Epithelial cell of umbilical artery (primary cell): ENCODE measurements at places on chromosomes 7 and 10. TPM values are rescaled to one million over a fixed set of nuclear protein-coding genes. Genes with fewer than 3 reads are reported as not detected.

The ZNF425 gene
- 0.97 and 1.2 TPM in 2 replicates for total RNA-seq

The UCMA gene
- not detected in 2 replicates for total RNA-seq

The VIPR2 gene
- not detected in 2 replicates for total RNA-seq

The RP9 gene
- total RNA-seq: 11.2 and 13.6 TPM in 2 replicates

The RTKN2 gene
- 1.2 and 1.3 TPM in 2 replicates for total RNA-seq

The TUBB8 gene
- total RNA-seq: 0.61 TPM in 1 of 2 replicates, not detected in the other

The ADRA2A gene
- total RNA-seq: not detected in 2 replicates

The ABCB4 gene
- total RNA-seq: under 0.01 TPM in 1 of 2 replicates, not detected in the other

The WNT8B gene
- not detected in 2 replicates for total RNA-seq

The GRID2IP gene
- total RNA-seq: not detected in 2 replicates

The ANKRD7 gene
- total RNA-seq: 0.97 and 2.0 TPM in 2 replicates

The FGL2 gene
- total RNA-seq: under 0.01 and 0.76 TPM in 2 replicates

The FFAR4 gene
- not detected in 2 replicates for total RNA-seq

The OR2A42 gene
- not detected in 2 replicates for total RNA-seq

The RAMP3 gene
- not detected in 2 replicates for total RNA-seq

The PLEKHA1 gene
- 24.0 and 34.0 TPM in 2 replicates for total RNA-seq

The ERV3-1 gene
- total RNA-seq: 5.3 and 10.4 TPM in 2 replicates

The TEX36 gene
- total RNA-seq: not detected in 2 replicates

The GATAD1 gene
- total RNA-seq: 15.5 and 15.6 TPM in 2 replicates

The VSTM2A gene
- not detected in 2 replicates for total RNA-seq

The ANTXRL gene
- total RNA-seq: not detected in 2 replicates

The GPR85 gene
- total RNA-seq: 1.2 and 4.5 TPM in 2 replicates

The ASB4 gene
- not detected in 2 replicates for total RNA-seq

The TUBAL3 gene
- total RNA-seq: under 0.01 and 0.15 TPM in 2 replicates

The IFIT3 gene
- total RNA-seq: 5.8 and 100 TPM in 2 replicates

The CPVL gene
- total RNA-seq: not detected in 2 replicates

The CALML5 gene
- total RNA-seq: not detected in 2 replicates

The CLEC2L gene
- total RNA-seq: not detected in 2 replicates

The SAP25 gene
- not detected in 2 replicates for total RNA-seq

The MMP21 gene
- under 0.01 TPM in 1 of 2 replicates, not detected in the other for total RNA-seq

The EPHA1 gene
- not detected in 2 replicates for total RNA-seq

The DGKI gene
- 0.15 and 0.32 TPM in 2 replicates for total RNA-seq

The WEE2 gene
- not detected in 2 replicates for total RNA-seq

The TMEM130 gene
- total RNA-seq: under 0.01 TPM in 1 of 2 replicates, not detected in the other

The PAPOLB gene
- total RNA-seq: under 0.01 and 0.15 TPM in 2 replicates

The C10orf143 gene
- 0.65 and 0.91 TPM in 2 replicates for total RNA-seq

The STOX1 gene
- total RNA-seq: 0.30 and 0.32 TPM in 2 replicates

The FRAT1 gene
- total RNA-seq: 2.9 and 3.3 TPM in 2 replicates

The OR2A7 gene
- total RNA-seq: 0.46 TPM in 1 of 2 replicates, not detected in the other

The DDC gene
- not detected in 2 replicates for total RNA-seq
